ENCODE measurements at places on chromosomes 16 and 17.

DNA sequence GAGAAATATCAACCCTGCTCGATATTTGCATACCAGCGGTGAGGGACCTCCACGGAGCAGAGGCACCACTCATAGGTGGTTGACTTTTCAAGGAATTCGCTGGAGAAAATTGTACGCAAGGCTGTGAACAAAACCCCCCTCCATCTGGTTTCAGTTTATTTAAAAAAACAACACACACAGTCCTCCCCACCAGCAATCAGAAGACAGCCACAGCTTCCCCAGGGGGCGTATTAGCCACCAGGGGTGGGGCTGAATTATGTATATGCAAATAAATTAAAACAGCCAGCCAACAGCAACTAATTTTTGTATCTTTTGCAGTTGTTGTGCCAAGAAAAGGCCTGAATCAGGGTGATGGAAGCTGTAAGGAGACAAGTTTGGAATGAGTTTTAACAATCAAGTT is 5.9 kb upstream of the HSD11B2 start:
- DNase-seq = no peak

DNA sequence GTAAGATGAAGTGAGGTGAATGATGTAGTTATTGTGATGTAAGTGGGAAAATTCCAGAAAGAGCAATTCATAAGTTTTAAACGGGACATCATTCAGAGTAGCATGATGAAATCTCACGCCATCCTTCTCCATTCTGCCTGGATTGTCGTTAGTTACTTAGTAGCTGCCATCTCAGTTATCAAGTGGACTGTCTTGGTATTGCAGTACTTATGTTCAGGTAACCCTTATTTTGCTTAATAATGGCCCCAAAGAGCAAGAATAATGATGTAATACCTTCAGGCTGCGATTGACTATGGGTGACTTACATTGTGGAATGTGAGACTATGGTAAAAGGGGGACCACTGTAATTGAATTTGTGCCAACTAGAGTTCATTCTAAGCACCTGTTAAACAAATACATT is 234.1 kb upstream of the TOM1L1 start:
- no peak for DNase-seq

- DNase-seq = no peak
Measured at GRCh38 chr17:17069849-17070248, 27.6 kb downstream of the MPRIP start.

- DNase-seq = no peak
Measured at GRCh38 chr17:6667516-6667915, 16.0 kb downstream of the C17orf100 start.

GRCh38 chr17:75191584-75191983 is 8.8 kb upstream of the SUMO2 start:
- no peak for DNase-seq

DNA sequence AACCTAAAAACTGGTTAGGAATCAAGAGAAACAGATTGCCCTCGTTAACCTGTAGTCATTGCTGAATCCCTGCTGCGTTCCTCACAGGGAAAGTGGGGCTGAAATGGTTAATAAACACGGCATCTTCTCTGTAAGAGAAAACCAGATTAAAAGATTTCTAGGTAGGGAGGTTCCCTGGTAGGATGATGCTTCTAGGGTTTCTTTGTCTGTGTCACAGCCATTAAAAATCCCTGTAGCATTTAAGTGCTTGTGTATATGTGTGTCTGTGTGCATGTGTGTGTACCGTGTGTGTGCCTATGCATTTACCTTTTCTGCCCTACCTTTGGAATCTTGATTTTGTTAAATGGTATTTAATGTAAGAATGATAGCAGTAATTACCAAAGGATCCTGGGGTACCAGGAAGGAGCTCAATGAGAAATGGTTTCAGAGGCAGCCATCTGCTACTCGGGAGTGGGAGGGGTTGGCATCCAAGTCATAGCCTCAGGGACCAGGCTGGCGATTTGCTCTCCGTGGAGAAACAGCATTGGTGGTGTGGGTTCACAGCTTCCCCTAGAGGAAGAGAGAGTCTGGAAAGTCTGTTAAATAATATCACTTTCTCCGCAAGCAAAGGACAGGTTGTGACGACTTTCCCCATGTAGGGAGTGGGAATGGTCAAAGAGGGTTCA is 177.1 kb downstream of the HS3ST4 start:
- no peak for DNase-seq

DNA sequence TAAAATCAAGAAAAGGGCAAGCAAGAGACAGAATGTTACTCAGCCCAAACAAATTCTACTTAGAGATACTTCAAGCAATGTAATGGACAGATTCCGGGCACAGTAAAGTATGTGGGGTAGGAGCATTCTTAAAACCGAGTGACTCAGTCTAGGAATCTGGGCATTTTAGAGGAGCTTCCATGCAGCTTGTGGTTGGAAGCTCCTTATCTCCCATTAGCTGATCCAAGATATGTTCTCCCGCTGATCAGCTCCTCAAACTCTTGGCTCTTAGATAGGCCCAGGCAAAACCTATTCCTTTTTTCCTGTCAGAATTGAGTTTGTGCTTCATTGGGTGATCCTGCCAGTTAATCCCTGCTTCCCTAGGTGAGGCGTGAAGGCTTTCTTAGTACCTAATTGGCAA is 303.3 kb downstream of the CEP112 start:
- no peak for DNase-seq

GRCh38 chr16:68072038-68072695 is 13.0 kb upstream of the NFATC3 start:
- DNase-seq = peak; percentile 85

DNA sequence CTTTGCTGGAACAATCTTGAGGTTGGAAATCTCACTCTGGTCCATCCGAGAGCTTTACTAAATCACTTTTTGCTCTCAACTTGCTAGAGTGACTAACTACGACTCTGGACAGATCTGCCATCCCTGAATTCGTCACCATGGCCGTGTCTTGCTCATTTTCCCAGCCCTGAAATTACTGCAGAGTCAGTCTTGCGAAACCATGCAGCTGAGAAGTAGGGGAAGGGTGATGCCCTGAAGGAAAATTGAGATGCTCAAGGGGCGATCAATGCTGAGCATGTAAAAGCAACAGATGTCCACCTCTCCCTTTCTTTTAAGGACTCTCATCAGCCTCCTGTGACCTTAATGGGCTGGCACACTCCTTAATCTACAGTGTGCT is 18.8 kb downstream of the PCTP start:
- DNase-seq = no peak

GRCh38 chr16:22379656-22380055 is 5.2 kb upstream of the CDR2 start:
- no peak for DNase-seq

GRCh38 chr16:53433509-53433908 is 762 bp upstream of the RBL2 start:
- DNase-seq = no peak

DNA sequence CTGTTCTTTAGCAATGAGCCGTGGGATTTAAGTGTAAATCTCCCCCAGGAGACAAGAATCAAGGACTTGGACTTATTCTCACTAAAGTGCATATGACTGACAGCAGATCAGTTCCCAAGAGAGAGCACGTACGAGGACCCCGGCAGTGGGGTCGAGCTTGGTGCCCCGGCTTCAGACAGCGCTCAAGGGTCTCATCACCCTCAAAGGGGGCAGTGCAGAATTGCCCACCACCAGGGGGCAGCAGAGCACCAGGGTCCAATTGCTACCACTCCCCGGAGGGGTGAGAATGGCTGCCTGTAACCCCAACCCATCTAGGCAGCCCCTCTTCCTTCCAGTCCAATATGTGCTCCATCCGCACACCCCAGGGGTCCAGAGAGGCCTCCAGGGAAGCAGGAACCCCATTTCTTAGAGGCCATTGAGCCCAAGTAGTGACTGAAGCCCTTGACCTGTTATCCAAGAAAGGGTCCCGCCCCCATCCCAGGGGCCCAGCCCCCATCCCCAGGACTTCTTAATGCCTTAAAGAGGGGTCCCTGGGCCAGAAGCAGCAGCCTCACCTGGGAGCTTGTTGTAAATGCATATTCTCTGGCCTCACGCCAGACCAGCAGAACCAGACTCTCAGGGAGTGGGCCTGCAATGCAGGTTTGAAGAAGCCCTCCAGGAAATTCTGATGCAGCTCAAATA is 86.1 kb downstream of the ZDHHC7 start:
- peak; percentile 79 for DNase-seq

- DNase-seq = peak; percentile 55
Measured at GRCh38 chr17:31509805-31510177, 118.3 kb downstream of the RAB11FIP4 start.

DNA sequence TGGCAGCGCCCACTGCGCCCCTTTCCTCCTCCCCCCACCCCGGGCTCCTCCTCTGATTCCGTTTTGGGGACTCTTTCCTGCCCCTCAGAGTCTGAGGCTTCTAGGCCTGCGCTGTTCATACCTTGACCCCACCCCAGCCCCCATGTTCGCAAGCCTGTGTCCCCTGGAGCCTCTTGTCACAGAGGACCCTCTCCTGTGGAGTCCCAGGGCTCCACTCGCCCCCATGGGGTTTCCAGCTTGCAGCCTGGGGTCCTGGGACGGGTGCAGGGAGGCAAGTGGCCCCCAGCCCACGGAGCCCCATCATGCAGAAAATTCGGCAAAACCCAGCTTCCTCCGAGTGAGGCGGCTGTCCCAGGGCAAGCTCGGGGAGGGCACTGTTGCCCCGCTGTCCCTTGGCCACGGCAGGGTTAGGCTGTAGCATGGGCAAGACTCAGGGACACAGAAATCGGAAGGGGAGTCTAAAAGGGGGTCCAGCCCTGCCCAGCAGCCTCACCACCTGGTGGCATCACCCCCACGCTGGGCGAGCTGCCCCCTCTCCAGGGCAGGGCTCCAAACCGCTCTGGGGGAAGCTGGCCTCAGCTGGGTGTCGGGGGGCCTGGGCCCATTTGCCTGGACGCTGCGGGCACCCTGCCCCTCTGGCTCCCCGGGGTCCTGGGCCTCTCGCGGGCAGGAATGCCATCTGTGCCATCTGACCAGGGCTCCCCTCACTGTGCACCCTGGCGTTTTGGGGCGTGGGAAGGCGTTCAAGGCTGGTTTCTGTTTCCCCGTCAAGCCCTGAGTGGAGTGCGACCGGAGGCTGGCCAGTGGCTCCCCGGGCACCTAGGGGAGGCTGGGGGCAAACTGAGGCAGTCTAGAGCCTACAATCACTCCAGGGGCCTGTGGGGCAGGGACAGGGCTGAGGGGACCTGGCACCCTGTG is 11.5 kb upstream of the BAHCC1 start:
- no peak for DNase-seq

GRCh38 chr16:27994686-27995085 is 68.8 kb downstream of the GSG1L start:
- no peak for DNase-seq

GRCh38 chr16:50984688-50985087 is 166.4 kb downstream of the SALL1 start:
- DNase-seq = no peak

DNA sequence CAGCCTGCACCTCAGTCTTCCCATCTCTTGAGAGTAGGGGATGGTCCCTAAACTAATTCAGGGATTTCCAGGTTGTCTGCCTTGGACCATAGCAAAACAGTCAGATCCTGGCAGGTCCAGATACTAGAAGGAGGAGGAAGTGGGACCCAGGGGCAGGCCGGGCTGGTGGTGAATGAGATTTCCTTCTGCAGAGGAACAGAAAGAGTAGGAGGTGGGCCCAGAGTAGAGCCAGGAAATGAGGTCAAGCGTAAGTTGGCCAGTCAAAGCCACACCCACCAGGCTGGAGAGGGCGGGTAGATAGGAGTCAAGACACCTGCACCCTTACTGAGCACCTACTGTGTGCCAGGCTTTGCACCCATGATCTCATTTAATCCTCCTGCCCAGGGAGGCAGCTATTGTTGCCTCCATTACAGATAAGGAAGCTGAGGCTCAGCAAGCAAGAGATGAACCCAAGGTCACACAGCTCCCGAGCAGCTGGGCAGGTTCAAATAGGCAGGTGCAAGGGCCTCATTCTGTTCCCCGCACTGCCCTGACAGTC is 2.6 kb downstream of the CDH5 start:
- peak; percentile 11 for DNase-seq

- no peak for DNase-seq
Measured at GRCh38 chr16:24975428-24975889, 39.7 kb downstream of the ARHGAP17 start.

DNA sequence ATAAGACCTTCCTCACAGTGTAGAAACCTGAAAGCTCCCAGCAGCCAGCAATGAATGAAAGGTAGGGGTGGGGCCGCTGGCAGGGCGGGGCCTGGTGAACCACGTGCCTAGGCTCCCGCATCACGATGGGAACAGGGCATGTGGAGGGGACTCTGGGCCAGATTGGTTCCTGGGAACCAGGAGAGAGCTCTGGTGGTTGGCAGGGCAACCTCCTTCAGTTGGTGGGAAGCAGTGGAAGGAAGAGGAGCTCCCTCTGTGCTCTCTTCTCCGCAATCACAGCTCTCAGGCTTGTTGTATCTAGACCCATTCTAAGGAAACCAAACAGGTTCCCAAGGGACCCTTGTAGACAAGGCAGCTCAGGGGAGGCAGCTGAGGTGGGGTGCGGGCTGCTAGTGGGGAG is 10.5 kb downstream of the GGA2 start:
- no peak for DNase-seq
